Activated CD8-positive, alpha-beta memory T cell treated with anti-CD3 and anti-CD28 coated beads for 36 hours (primary cell): ENCODE measurements at places on chromosomes 7 and 10. TPM values are rescaled to one million over a fixed set of nuclear protein-coding genes. Genes with fewer than 3 reads are reported as not detected.

Gene NEUROG3
- total RNA-seq: not detected

Gene COL26A1
- total RNA-seq: not detected

Gene TRUB1
- 19.8 TPM for total RNA-seq

Gene PARD3
- total RNA-seq: 0.63 TPM

Gene PITX3
- total RNA-seq: not detected

Gene CPA2
- total RNA-seq: not detected

Gene GPR158
- total RNA-seq: not detected

Gene LBX1
- total RNA-seq: not detected

Gene SLC18A3
- total RNA-seq: not detected

Gene PNLIPRP1
- not detected for total RNA-seq

Gene CRHR2
- not detected for total RNA-seq

Gene SPDYE2
- 0.23 TPM for total RNA-seq

Gene CYP3A7
- total RNA-seq: not detected
